Hematopoietic multipotent progenitor cell treated with erythropoietin and hydrocortisone succinate and interleukin-3 and kit ligand, for 17 days (in vitro differentiated cells): ENCODE measurements at places on chromosomes 5 and 9.

DNA sequence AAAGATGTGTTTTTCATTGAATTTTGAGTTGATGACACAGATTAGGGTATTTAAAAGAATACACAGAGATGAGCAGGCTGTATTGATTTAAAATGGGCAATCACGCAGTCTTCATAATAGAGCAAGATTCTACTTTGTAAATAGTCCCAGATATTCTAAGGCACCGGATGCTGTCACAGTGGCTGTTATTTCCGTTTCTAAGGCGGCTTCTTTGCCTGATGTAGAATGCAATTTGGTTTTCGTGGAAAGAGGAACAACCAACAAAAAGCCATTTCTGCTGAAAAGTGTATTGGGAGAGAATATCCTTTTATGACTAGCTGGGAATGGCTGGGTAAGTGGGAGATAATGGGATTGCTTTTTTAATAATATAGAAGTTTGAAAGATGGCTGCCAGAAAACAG lies 17.5 kb downstream of the PRKACG start:
- DNase-seq: no peak

DNA sequence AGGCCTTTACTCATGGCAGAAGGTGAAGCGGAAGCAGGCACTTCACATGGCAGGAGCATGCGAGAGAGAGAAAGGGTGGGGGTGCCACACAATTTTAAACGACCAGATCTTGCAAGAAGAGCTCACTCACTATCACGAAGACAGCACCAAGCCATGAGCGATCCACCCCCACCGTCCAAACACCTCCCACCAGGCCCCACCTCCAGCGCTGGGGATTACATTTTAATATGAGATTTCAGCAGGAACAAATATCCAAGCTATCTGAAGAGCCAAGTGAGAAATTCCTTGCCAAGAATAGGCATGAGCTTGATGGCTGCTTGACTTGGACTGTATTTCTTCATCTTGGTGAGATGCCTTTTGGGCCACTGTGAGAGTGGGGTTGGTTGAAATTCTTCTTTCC lies 88.0 kb downstream of the PDZD2 start:
- DNase-seq: no peak

DNA sequence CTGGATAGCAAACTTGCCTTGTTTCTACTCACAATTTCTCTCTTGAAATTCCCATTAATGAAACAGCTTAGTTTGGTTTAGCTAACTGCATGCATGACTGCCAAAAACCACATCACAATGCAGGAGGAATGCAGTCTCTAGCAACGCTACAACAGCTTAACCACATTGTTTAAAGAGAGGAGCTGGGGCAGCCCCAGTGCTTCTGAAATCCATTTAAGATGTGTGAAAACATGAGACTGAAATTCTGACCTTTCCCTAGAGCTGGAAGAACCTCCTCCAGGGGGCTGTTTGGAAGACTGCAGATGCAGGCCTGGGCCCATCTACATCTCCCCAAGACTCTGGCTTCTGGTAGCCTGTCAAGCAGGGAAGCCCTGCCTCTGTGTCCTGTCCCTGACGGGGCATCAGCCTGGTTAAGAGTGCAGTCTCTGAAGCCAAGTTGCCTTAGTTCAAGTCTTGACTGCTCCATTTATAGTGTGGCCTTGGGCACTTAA lies 157.1 kb downstream of the ZNF462 start:
- no peak for DNase-seq

DNA sequence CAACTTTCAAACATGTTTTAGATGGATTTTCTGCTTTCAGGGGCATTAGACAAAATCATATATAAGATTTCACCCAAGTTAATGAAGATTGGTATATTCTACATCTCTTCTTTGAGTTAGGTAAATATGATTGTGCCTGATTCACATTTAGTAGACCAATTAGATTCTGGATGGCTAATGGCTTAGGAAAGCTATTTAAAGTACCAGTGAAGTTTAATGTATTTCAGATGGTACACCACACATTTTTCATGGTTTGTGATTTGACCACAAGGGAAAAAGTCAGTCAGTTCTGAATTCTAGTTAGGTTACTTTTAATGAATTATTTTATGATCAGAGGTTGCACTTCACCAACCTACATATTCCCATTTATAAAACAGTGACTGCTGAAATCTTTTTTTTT lies 409.7 kb downstream of the ADGRV1 start:
- no peak for DNase-seq

DNA sequence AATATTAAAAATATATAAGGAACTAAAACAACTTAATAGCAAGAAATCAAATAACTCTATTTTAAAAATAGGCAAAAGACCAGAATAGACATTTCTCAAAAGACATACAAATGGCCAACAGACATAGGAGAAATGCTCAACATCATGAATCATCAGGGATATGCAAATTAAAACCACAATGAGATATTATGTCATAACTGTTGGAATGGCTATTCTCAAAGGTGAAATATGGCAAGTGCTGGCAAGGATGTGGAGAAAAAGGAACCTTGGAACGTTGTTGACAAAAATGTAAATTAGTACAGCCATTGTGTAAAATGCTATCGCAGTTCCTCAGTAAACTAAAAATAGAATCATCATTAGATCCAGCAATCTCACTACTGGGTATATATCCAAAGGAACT lies 468.5 kb downstream of the NFIB start:
- DNase-seq: no peak
